GM19239 (cell line): ENCODE measurements at places on chromosomes 1 and 21.

- no peak for DNase-seq
Measured at GRCh38 chr1:86714159-86714558, 9.8 kb downstream of the SH3GLB1 start.

GRCh38 chr1:45499415-45499769 is 481 bp downstream of the CCDC163 start:
- peak; percentile 42 for DNase-seq

GRCh38 chr1:6506210-6507036 is 15.0 kb upstream of the PLEKHG5 start:
- no peak for DNase-seq

- DNase-seq, result no peak
Measured at GRCh38 chr1:112040891-112041740, 51.6 kb upstream of the KCND3 start.

- no peak for DNase-seq
Measured at GRCh38 chr1:36948606-36949005, 85.7 kb downstream of the GRIK3 start.

- DNase-seq, result no peak
Measured at GRCh38 chr1:227758366-227758765, 23.1 kb downstream of the SNAP47 start.

- peak; percentile 20 for DNase-seq
Measured at GRCh38 chr1:81505831-81506230, 294.9 kb upstream of the ADGRL2 start.

- no peak for DNase-seq
Measured at GRCh38 chr1:102151242-102151641, 154.5 kb upstream of the OLFM3 start.

DNA sequence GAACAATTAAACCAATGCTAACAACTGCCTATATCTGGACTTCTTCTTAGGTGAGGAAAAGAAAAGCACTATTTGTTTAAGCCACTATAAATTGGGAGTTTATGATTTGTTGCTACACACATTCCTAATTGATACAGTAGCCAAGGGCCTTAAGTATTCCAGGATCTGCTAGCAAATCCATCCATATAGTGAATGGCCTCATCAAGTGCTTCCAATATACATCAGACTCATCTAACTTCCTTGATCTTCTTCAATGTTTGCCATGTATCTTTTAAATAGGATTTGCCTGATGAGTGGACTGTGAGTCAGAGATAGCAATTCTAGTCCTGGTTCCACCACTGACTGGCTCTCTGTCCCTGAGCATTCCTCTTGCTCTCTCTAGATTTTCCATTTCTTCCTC is 430.2 kb downstream of the OMA1 start:
- no peak for DNase-seq

- DNase-seq, result no peak
Measured at GRCh38 chr1:167114725-167115124, 20.9 kb downstream of the STYXL2 start.

DNA sequence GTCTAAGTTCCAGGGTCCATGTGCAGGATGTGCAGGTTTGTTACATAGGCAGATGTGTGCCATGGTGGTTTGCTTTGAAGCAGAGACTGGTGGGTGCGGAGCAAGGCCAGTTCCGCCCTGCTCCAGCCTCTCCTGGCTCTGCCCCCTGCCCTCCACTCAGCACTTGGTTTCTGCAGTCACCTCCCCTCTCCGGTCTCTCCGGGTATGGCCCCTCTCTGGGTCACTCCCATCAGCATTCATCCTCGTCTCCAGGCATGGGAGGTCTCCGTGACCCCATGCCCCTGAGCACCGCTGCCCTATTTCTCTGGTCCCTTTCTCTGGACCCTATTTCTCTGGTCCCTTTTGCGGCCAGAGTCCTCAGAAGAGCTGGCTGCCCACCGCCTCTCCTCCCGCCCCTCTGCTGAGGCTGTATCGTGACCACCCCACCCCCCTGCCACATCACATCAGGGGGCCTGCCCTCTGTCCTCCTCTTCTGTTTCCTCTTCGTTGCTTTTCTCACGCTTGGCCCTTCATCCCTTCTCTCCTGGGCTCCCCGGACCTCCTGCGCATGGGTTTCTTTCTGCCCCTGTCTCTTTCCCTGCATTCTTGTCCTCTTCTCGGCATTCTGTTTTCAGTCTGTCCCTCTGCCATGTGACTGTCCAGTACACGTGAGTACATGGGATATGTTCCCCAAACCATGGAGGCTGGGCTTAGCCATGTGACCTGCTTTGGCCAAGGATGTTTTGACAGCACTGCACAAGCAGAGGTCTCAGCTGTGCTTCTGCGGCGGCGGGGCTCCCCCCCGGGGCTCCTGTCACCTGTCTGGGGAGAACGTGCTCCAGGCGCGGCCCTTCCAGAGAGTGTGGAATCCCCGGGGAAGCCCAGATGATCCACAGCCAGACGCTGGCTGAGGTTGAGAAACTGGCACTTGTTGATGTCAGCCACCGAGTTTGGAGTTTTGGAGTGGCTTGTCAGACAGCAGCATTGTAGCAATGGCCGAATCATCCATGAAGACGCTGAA is 54.4 kb upstream of the C1orf174 start:
- no peak for DNase-seq

- DNase-seq, result no peak
Measured at GRCh38 chr1:84382127-84382526, 16.2 kb upstream of the DNASE2B start.

- DNase-seq, result no peak
Measured at GRCh38 chr1:219324629-219325367, 151.1 kb downstream of the LYPLAL1 start.

- no peak for DNase-seq
Measured at GRCh38 chr1:4422504-4423289, 231.7 kb upstream of the AJAP1 start.

- no peak for DNase-seq
Measured at GRCh38 chr1:27435566-27436203, 43.3 kb downstream of the GPR3 start.

DNA sequence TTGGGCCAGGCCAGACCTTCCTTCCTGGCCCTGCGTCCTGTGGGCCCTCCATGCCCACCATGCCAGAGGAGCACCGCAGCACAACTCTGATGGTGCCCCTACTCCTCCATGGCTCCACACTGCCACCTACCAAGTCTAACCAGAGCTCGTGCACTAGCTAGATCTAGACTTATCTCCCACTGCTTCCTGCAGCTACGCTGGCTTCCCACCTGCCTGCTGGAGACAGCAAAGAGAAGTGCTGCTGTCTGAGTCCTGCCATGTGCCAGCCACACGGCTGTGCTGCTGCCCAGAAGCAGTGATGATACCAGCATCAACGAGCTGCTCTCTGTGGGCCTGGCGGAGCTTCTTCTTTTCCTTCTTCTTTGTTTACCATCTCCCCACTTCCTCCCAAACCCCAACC is 4.5 kb downstream of the GUCA2B start:
- DNase-seq, result no peak

- no peak for DNase-seq
Measured at GRCh38 chr21:40070871-40071270, 203.6 kb downstream of the PCP4 start.

DNA sequence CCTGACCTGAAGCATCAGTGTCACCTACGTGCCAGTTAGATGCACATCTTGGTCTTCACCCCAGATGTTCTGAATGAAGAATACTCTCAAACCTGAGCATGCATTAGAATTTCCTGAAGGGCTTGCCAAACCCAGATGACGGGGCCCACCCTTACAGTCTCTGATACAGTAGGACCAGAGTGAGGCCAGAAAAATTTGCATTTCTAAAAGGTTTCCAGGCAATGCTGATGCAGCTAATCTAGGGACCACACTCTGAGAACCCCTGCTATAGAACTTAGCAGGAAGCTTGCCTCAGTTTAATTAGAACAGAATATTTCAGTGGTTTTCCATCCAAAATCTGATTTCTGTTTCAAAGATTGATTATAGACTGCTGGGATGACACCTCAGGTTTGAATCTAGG is 9.9 kb upstream of the CTBS start:
- no peak for DNase-seq

- DNase-seq, result no peak
Measured at GRCh38 chr1:219542828-219543518, 69.9 kb downstream of the ZC3H11B start.

DNA sequence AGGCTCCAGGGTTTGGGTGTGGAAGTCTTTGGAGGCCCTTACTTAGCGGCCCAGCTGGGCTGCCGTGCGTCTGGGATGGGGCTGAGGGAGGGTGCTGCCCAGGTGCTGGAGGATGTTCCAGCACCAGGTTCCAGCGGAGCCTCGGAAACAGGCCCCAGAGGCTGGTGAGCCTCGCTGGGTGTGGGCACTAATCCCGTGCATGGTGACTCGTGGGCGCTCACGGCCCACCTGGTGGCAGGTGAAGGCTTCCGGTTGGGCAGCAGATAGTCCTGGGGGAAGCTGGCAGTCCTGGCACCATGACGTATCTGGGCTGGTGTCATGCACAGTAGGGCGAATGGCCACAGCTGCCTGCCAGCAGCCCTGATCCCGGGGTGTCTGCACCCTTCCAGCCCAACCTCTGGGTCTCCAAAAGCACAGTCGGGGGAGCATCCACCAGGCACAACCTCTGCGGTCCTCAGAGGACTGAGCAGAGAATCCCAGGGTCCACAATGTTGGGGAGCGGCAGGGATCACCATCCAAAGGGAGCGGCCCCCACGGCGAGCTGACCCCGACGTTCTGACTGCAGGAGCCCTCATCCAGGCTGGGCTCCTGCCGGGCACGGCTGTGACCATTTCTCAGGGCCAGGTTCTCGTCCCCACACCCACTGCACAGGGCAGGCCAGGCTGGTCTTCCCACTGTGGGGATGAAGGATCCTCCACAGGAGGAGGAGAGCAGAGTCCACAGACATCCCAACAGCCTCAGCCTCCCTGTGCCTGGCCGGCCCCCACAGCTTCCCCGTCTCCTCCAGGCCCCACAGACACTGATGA is 25.3 kb downstream of the FTCD start:
- DNase-seq, result no peak

GRCh38 chr1:244412176-244412575 is 39.5 kb downstream of the ADSS2 start:
- no peak for DNase-seq

DNA sequence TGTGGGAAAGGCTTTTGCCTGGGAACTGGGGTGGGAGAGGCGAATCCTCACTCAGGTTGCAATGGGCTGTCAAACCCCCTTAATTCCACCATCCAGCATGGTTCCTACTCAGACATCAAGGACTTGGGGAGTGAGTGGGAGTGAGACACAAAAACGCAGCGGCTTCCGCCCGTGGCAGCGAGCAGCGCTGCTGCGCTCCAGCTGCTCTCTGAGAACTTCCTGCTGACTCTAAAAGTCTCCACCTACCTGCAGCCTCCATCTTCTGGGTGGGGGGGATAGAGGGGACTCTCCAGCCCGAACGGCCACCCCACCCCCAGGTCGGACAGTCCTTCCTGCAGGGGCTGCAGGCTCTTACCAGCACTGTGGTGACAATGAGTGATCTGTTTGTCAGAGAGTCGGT is 184.4 kb downstream of the GRIK3 start:
- DNase-seq, result no peak

GRCh38 chr1:160739098-160739511 is at the start of gene SLAMF7:
Gene SLAMF7, plus strand, starts transcription at chr1:160739247. Its CDS starts 55 bp downstream, at chr1:160739302.
- DNase-seq, result no peak

DNA sequence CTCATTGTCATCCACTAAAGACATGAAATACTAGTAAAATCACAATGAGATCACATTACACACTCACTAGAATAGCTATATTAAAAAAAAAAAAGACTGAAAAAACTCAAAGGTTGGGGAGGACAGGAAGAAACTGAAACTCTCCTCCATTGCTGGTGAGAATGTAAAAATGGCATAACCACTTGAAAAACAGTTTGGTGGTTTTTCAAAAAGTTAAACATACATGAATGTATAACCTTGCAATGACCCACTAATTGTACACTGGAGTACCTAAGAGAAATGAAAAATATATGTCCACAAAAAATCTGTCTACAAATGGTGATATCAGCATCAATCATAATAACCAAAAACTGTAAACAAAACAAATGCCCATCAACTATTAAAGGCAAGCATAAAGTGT is 44.0 kb downstream of the NRIP1 start:
- DNase-seq, result no peak

GRCh38 chr1:7613106-7613850 is 157.8 kb upstream of the VAMP3 start:
- no peak for DNase-seq

- DNase-seq, result no peak
Measured at GRCh38 chr21:26487981-26488480, 85.1 kb downstream of the CYYR1 start.

DNA sequence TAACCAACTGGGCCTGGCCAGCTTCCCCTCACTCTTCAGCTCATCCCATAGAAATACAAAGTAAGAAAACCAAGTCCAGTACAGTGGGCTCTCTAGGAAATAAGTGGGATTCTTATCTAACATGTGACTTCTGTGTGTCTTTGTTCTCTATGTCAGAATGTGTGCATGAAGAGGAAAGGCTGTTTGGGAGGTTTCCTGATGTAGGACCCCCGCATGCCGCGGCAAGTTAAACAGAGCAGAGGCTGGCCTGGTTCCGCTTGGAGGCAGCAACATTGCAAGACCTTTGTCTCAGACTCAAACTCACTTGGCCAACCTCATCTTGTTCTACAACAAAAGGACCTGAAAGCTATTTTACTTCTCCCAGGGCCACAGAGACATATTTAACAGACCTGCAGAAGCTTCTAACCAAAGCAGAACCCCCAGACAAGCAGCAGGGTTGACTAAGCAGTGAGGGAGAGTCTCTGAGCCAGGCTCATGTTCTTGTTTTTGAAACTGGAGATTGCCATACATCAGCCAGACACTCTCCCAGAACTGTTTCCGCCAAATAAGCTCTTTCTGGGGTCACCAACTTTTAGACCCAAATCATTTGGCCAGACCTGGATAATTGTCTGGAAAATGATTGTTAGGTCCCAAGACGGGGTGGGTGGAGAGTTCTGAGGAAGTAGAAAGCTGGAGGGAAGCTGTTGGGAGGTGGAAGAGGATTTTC is 6.2 kb downstream of the MTARC2 start:
- no peak for DNase-seq

DNA sequence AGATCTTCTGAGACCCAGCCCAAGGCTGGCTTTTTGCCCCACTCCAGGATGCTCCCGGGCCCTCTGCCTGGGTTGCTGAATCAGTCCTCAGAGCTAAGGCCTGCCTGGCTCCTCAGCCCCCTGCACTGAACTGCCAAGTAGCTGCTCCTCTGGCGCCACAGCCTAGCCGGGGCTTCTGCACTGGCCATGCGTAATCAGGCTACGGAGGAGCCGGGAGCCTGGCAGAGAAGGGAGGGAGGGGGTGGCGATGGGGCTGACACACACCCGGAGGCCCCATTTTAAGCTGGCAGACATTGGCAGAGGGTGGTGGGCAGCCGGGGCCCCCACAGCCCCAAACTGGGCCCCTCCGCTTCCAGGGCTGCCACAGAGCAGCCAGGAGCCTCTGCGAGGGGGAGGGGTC is 38.7 kb downstream of the ALPL start:
- no peak for DNase-seq

GRCh38 chr21:20902511-20902910 is 95.7 kb upstream of the NCAM2 start:
- DNase-seq, result no peak

DNA sequence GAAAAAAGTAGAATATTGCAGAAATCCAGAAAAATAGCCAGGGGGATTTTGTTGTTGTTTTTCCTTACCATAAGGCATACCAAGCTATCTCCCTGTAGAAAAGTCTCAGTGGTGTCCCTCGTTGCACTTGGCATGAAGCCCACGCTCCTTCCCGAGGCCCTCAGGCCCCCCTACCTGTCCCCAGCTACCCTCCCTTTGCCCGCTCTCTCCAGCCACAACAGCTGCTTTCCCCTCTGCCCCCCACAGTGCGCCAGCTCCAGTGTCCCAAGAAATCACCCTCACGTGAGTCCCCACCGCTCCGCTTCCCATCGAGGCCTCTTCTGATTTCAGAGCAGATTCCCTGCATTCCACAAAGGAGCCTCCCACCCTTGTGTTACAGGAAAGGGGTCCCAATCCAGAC is 8.4 kb downstream of the AGTRAP start:
- DNase-seq, result no peak

GRCh38 chr1:211944733-211945500 is 90.4 kb downstream of the INTS7 start:
- DNase-seq, result no peak
